ENCODE measurements at places on chromosomes 7 and 10. TPM values are rescaled to one million over a fixed set of nuclear protein-coding genes. Genes with fewer than 3 reads are reported as not detected.

The CDC14C gene
- not detected for total RNA-seq

The FKBP9 gene
- 41.5 TPM for total RNA-seq

The MBLAC1 gene
- total RNA-seq, result 1.8 TPM

The CBX3 gene
- 249 TPM for total RNA-seq

The POR gene
- 115 TPM for total RNA-seq

The CPA5 gene
- not detected for total RNA-seq

The RGR gene
- 0.71 TPM for total RNA-seq

DNA sequence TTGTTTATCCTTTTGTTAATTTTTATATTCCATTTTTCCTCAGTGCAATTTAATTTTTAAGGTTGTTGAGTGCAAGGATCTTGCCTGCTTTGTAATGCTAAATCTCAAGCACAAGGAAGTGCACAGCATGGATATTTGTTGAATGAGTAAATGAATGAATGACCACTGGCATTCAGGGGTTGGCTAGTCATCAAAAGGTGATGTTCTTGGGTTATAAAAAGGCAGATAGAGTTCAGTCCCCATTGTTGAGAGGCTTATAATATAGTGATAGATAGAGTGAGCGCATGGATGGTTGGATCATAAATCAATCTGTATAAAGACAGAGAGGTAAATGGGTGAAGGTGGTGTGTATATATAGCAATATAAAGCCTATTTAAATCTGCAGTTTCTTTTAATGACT lies 193.2 kb upstream of the KLF6 start:
- DNase-seq, result no peak
- no peaks in the 10 kb centered on the region for H3K4me1 ChIP-seq
- peaks cover 34% of the 10 kb centered on the region for H3K27me3 ChIP-seq
- no peaks in the 10 kb centered on the region for H3K36me3 ChIP-seq
- H3K27ac ChIP-seq, result no peak overlapping the region

DNA sequence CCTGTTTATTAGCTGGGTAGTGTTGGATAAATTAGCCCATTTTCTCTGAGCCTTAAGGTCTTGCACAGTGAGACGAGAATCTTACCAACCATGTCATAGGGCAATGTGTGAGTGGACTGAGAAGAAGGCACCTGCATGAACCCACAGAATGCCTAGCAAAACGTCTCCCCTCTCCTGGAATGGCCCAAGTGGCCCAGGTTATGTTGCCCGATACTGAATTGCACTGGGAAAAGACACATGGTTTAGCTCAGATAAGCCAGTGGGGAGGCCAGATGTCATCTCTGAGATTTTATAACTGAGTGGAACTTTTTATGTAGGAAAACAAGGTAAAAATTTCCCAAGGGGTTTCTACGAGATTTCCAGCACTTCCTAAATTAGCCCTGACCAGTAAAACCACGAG lies 104.7 kb upstream of the IKZF1 start:
- H3K27me3 ChIP-seq, result no peaks in the 10 kb centered on the region
- H3K36me3 ChIP-seq, result no peaks in the 10 kb centered on the region
- no peak overlapping the region for H3K4me3 ChIP-seq
- no peak overlapping the region for H3K27ac ChIP-seq

- no peaks in the 10 kb centered on the region for H3K27me3 ChIP-seq
- DNase-seq, result no peak
- no peaks in the 10 kb centered on the region for H3K4me1 ChIP-seq
- H3K4me3 ChIP-seq, result no peak overlapping the region
Observed at GRCh38 chr7:11810043-11810625, 21.9 kb downstream of the THSD7A start.

DNA sequence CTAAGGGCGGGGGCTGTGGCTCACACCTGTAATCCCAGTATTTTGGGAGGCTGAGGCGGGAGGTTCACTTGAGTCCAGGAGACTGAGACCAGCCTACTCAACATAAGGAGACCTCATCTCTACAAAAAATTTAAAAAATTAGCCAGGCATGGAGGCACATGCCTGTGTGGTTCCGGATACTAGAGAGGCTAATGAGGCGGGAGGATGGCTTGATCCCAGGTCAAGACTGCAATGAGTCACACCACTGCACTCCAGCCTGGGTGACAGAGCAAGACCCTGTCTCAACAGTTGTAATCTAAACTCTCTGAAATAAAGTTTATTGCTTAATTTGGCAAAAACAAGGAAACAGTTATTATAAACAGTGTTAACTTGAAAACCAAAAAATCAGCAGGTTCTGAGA lies 123.3 kb downstream of the USP6NL start:
- no peak overlapping the region for H3K27ac ChIP-seq
- H3K4me3 ChIP-seq, result no peak overlapping the region
- DNase-seq, result no peak

GRCh38 chr10:100710151-100710871 lies 35.1 kb upstream of the PAX2 start:
- no peak overlapping the region for H3K27ac ChIP-seq
- peaks cover 61% of the 10 kb centered on the region for H3K27me3 ChIP-seq
- H3K4me3 ChIP-seq, result no peak overlapping the region

- no peaks in the 10 kb centered on the region for H3K4me1 ChIP-seq
Observed at GRCh38 chr10:3432081-3432825, 259.7 kb upstream of the PITRM1 start.

GRCh38 chr7:139990142-139990535 lies 72.6 kb downstream of the PARP12 start:
- no peak overlapping the region for H3K27ac ChIP-seq
- no peaks in the 10 kb centered on the region for H3K36me3 ChIP-seq
- peaks cover 39% of the 10 kb centered on the region for H3K4me1 ChIP-seq
- H3K4me3 ChIP-seq, result no peak overlapping the region

- H3K27ac ChIP-seq, result no peak overlapping the region
- H3K4me3 ChIP-seq, result no peak overlapping the region
- no peaks in the 10 kb centered on the region for H3K27me3 ChIP-seq
- DNase-seq, result no peak
- H3K4me1 ChIP-seq, result peaks cover 68% of the 10 kb centered on the region
Observed at GRCh38 chr10:76301211-76301610, 869.8 kb downstream of the LRMDA start.

GRCh38 chr7:135454060-135454459 lies 55.8 kb downstream of the CNOT4 start:
- H3K27me3 ChIP-seq, result no peaks in the 10 kb centered on the region
- no peak overlapping the region for H3K27ac ChIP-seq
- no peaks in the 10 kb centered on the region for H3K4me1 ChIP-seq
- DNase-seq, result no peak
- no peaks in the 10 kb centered on the region for H3K36me3 ChIP-seq

DNA sequence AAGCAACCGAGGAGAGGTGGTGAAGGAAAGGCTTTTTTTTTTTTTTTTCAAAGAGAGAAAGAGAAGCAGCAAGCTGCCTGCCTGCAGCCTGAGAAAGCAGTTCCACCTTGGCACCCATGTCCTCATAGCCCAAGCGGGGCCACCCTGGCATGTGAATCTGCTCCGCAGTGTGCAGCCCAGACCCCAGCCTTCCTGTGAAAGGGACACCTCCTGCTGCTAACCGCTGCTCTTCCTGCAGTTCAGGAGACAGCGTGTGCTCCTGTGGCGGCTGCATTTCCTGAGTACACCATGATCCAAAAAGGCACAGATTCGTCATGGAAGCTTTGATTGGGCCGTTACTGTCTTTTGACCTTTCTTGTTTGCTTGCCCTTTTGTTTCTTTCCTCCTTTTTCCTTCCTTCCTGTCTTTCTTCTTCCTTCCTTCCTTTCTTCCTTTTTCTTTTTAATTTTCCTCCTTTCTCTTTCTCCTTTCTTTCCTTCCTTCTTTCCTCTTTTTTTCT lies 38.1 kb downstream of the IKZF1 start:
- DNase-seq, result no peak
- no peak overlapping the region for H3K4me3 ChIP-seq
- H3K27me3 ChIP-seq, result peaks cover 2% of the 10 kb centered on the region
- H3K27ac ChIP-seq, result no peak overlapping the region
- H3K4me1 ChIP-seq, result no peaks in the 10 kb centered on the region

DNA sequence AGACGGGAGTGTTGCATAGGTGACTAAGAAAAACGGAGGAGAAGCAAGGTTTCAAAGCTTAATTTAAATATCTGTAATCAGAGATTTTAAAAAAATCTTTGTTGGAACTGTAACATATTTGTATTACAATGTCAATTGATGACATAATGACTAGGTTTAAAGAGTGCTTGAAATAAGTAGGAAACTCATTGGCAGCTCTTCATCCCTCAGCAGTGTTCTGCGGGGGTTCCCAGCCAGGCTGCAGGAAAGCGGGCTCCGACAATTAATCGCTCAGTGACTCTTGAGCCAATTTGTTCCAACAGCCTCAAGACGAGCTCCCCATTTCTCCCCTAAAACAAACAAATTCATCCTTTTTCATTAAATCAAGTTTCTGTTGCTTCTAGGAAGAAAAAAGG lies 22.6 kb downstream of the CPXM2 start:
- no peaks in the 10 kb centered on the region for H3K36me3 ChIP-seq
- peaks cover 9% of the 10 kb centered on the region for H3K4me1 ChIP-seq
- H3K27me3 ChIP-seq, result no peaks in the 10 kb centered on the region

DNA sequence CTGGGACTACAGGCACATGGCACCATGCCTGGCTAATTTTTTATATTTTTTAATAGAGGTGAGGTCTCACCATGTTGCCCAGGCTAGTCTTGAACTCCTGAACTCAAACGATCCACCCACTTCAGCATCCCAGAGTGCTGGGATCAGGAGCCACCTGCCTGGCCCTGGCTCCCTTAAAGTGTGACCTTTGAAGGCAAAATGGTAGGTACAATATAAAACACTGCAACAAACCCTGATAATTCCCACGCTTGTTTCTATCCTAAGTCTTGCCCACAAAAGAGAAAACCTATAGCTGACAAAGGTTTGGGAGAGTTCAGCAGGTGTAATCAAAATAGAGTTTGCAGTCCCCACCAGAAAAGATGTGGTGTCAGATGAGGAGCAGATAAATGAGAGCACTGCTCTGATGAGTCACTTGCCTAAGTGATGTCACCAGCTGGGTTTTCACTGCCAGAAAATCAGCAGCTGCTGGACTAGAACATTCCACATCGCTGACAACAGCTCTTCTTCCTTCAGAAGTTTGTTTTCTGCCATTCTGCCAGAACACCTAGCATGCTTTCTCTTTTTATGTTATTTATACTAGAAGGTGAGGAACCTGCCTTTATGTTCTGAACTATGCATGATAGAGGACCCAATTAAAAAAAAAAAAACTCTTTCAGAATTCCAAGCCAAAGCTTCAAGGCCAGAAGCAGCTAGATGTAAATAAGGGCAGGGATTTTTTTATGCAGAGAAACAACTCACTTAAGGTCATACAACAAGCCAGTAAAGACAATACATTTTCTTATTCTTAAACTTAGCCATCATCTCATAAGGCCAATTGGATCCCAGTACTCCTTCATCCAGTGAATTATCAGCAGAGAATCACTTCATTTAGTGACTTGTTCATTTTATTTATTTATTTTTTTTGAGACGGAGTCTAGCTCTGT lies 18.0 kb downstream of the PURB start:
- no peaks in the 10 kb centered on the region for H3K4me1 ChIP-seq
- peak; percentile 32 for DNase-seq
- no peaks in the 10 kb centered on the region for H3K36me3 ChIP-seq
- H3K27ac ChIP-seq, result no peak overlapping the region

GRCh38 chr7:28024786-28025334 lies 155.7 kb downstream of the JAZF1 start:
- peaks cover 2% of the 10 kb centered on the region for H3K27me3 ChIP-seq
- DNase-seq, result no peak
- no peak overlapping the region for H3K4me3 ChIP-seq
- H3K27ac ChIP-seq, result no peak overlapping the region
- no peaks in the 10 kb centered on the region for H3K36me3 ChIP-seq
- H3K4me1 ChIP-seq, result no peaks in the 10 kb centered on the region

GRCh38 chr10:84156768-84157167 lies 16.8 kb upstream of the GPR15LG start:
- H3K36me3 ChIP-seq, result peaks cover 2% of the 10 kb centered on the region
- peaks cover under 1% of the 10 kb centered on the region for H3K27me3 ChIP-seq

GRCh38 chr10:42979721-42980467 lies 97.0 kb upstream of the RET start:
- no peaks in the 10 kb centered on the region for H3K4me1 ChIP-seq
- H3K27me3 ChIP-seq, result peaks cover 19% of the 10 kb centered on the region
- no peak overlapping the region for H3K4me3 ChIP-seq
- DNase-seq, result no peak
- no peak overlapping the region for H3K27ac ChIP-seq

DNA sequence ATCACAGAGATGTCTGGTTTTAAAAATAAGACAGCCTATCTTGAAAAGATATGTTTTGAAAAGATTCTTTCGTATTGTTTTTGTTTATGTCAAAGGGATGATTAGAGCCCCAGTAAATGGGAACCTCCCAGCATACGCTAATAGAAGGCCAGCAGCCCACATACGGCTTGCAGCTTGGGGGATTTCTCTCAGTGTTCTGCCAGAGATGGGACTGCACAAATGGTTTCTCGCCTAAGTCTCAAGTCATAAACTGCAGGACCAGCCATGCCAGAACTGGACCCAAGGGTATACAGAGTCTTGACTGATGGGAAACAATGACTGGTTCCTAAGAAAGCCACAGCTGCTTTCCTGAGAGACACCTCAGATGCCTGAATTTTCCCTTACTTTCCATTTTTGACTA lies 306.9 kb upstream of the DGKB start:
- H3K4me1 ChIP-seq, result no peaks in the 10 kb centered on the region
- H3K36me3 ChIP-seq, result no peaks in the 10 kb centered on the region
- DNase-seq, result no peak
- H3K4me3 ChIP-seq, result no peak overlapping the region
- no peak overlapping the region for H3K27ac ChIP-seq

- H3K36me3 ChIP-seq, result no peaks in the 10 kb centered on the region
- no peaks in the 10 kb centered on the region for H3K4me1 ChIP-seq
- no peak overlapping the region for H3K27ac ChIP-seq
- H3K4me3 ChIP-seq, result no peak overlapping the region
- peaks cover 20% of the 10 kb centered on the region for H3K27me3 ChIP-seq
- no peak for DNase-seq
Observed at GRCh38 chr7:141386881-141387280, 164.3 kb upstream of the AGK start.

DNA sequence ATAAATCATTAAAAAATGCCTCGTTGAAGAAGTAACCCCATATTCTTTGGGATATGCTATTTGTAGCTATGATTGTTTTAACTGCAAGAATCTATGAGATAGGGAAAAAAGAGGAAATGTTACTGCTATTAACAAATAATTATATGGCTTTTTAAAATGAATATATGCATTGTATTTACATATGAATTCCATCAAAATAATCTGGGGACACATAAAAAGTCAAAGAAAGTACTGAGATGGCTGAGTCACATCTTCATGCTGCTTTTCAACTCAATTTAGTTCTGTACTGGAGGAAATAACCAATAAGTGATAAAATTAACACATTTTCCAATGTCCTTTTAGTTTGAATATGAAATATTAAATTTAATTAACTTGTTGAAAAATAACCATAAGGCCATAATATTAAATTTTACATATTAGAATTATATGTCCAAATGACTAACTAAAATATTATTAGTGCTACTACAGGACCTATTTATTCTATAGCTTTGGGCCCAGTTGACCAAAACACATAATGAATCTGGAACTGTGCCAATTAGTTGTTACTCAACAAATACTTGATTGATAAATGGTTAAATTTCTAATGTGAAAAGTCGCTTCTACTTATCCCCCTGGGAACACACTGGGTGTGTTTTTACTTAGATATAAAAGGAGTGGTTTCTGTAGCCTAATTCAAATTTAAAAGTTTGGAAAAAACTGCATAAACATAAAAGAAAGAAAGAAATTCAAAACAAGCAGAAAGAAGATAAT lies 214.6 kb upstream of the PFKP start:
- H3K27me3 ChIP-seq, result no peaks in the 10 kb centered on the region
- H3K36me3 ChIP-seq, result no peaks in the 10 kb centered on the region
- H3K4me3 ChIP-seq, result no peak overlapping the region
- no peaks in the 10 kb centered on the region for H3K4me1 ChIP-seq
